GF-D8 (cell line): ENCODE measurements at places on chromosomes 2 and 18.

- no peak for DNase-seq
Observed at GRCh38 chr18:35507192-35507591, 9.4 kb upstream of the INO80C start.

- DNase-seq: no peak
Observed at GRCh38 chr2:88639865-88640264, 12.6 kb upstream of the EIF2AK3 start.

GRCh38 chr2:7884338-7884737 lies 797.5 kb upstream of the ID2 start:
- DNase-seq: no peak

- DNase-seq: no peak
Observed at GRCh38 chr2:150522269-150522668, 34.8 kb upstream of the RND3 start.

DNA sequence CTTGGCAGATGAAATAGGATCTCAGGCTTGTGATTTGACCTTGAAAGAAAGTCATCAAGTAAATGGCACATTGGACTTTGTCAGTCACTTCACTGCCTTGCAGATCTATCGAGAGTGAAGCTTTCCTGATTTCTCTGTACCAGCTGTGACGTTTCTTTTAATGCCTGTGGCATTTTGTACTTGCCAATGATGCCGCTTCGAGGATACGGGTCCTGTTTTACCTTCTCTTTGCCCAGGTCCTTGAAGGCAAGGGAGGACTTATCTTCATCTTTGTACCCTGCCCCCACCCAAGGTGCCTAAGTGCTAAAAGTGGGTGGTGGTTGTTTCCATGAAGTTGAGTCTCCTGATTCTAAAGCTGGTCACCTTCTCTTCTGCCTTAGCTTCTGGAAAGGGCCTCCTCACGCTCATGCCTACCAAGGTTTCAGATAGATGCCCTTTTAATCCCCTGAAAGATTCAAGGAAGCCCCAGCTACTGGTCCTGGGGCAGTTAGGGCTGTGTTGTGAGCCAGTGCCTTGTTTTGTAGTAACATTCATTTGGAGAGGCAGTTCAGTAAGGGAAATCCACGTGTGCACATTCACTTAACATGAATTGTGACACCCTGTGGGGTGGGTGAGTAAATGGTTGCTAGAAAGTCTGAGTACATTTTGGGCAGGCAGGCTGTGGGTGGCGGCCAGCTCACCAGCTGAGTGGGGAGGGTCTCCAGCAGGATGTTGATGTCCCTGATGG lies 6.1 kb downstream of the LBH start:
- no peak for DNase-seq

- DNase-seq: no peak
Observed at GRCh38 chr18:40094441-40094840, 1860.6 kb upstream of the PIK3C3 start.

DNA sequence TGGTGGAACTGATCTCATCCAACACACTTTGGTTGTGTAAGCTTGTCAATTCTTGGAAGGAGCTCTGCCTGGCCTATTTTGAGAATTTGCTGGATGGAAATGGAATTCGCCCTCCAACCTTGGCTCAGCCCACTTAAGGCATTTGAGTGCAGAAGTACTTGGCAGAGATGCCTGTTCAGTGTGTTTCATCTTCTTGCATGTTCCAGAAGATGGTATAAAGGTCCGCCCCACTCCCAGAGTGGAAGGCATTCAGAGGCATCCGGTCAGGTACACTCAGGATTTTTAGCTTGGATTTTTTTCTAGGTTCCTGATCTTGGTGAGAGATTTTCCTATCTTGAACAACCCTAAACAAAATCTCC lies 61.3 kb upstream of the TXNDC2 start:
- no peak for DNase-seq

GRCh38 chr2:10575609-10576280 lies 114.0 kb downstream of the NOL10 start:
- no peak for DNase-seq

- DNase-seq: no peak
Observed at GRCh38 chr2:127220102-127220767, at the start of gene CYP27C1. Gene CYP27C1, minus strand, starts transcription at chr2:127220299. Its CDS starts 29 bp downstream, at chr2:127220270.

- DNase-seq: no peak
Observed at GRCh38 chr18:76958692-76959341, 136.5 kb downstream of the ZNF236 start.

- no peak for DNase-seq
Observed at GRCh38 chr2:36701918-36702317, 5.4 kb downstream of the VIT start.

DNA sequence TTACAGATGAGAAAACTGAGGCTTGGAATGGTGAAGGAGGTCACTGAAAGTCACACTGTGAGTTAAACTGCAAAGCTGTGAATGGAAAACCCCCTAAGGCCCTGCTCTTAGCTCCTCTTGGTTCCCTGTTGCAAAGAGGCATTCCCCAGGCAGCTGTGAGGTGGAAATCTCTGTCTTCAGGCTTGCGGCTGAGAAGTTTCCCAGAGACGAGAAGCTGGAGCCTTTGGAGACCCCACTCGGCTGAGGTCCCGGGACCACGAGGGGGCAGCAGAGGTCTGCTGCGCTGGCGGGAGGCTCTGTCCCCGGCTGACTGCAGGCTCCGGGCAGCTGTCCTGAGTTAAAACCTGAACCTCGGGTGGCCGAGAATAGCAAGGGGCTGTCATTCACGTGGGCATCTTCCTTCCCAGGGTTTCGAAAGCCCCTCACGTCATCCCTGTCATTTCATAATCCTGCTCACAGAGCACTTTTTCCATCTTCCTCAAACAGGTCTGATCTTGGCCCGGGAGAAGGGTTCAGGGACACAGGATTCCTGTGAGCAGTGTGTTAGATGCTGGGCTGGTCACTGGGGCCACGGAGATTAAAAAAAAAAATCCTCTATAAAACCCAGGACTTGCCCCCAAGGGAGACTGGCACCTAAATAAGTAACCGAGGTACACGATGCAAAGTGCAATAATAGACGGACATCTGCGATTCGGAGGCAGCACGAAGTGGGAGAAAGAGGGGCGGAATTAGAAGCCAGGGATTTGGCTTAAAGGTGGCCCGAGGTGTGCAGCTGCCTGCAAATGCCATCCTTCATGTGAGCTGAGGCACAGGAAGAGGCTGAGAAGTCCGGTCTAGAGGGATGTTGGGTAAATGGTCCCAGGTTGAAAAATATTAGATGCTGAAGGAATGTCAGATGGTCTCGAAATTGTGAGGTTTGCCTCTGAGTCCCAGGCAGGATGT lies 24.6 kb upstream of the ATOH8 start:
- peak; percentile 9 for DNase-seq

GRCh38 chr2:29847886-29848285 lies 73.5 kb downstream of the ALK start:
- DNase-seq: no peak

GRCh38 chr2:201419986-201420385 lies 31.3 kb downstream of the TRAK2 start:
- no peak for DNase-seq

GRCh38 chr18:78526275-78526674 lies 453.3 kb upstream of the SALL3 start:
- no peak for DNase-seq

DNA sequence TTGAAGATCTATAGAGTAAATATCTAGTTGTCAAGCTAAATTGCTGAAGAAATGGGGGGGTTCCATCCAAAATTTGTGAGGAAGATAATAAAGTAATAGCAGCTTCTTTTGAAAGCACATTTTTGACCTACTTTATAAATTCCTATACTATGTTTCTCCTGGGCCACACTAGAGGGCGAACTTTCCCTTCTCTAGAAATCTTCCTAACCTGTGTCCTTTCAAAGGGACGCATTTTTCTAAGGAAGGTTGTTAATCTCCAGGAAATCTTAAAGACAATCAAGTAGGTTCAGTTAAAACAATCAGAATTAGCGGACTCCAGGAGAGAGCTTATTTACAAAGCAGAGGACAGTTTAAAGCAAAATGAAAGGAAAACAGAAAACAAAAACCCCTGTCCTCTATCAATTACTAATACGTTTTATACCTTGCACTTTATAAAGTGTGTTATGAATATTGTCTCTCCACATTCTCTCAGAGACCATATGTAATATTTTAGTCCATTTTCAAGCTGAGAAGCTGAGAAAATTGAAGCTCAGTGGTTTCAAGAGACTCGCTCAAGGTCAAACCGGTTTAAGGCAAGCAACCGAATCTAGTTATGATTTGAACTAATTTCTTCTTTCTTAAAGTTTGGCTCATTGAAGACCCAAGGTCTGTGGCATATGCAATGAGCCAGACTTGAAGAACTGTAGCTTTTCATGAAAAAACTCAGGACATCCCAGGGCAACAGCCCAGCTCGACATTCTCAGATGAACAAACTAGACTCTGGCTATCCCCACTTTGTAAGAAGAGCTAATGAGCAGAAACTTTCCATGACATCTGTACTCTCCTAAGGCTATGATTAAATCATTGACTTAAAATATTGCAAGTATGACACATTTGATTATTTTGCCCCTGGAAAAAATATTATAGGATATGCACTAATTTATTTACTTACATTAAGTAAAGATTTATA lies 273.6 kb downstream of the PAX3 start:
- no peak for DNase-seq

DNA sequence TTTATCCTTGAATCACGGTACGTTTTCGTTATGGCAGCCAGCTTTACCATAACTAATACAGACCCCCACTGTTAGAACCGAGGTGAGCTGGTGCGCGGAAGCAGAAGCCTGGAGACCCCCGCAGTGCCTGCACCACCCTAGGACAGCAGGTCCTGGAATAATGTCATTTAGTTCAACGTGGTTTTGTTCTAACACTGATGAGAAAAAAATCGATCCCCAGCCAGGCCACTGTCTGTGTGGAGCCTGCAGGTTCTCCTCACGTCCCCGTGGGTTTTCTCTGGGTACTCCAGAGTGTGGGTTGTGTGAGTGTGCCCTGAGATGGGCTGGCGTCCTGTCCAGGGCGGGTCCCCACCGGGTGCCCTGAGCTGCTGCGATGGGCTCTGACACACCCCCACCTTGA lies 69.9 kb upstream of the ST3GAL5 start:
- no peak for DNase-seq

DNA sequence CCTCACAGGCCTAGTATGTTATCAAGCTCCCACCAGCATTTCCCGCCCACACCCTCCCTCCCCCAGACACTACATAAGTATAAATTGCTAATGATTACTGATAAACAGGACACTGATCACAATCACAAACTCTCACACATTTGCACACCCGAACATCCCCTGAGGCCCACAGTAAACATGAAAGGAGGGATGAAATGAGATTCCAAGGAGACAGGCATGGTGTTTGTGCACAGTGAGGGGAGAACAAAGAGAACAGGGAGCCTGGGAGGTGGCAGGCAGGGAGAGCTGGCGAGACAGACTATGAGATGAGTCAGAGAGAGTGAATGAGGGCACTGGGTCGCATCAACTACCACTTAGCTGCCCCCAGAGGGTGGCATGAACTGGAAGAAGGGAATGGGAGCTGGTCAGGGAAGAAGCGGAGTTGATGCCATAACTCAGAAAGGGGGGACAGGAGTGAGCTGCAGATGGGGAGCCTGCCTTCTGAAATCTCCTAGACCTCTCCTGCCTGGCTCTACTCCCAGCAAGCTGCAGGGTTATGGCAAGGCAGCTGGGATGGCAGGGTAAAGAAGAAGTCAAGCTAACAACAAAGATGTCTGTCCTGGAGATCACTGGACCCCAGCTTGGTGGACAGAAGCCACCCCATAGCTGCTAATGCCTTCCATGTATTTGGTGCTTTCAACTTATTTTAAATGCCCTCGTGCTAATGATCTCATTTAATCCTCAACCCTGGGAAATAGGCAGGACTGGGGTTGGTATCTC lies 5.1 kb downstream of the KIF3C start:
- no peak for DNase-seq
